ENCODE measurements at places on chromosomes 2 and 18.

DNA sequence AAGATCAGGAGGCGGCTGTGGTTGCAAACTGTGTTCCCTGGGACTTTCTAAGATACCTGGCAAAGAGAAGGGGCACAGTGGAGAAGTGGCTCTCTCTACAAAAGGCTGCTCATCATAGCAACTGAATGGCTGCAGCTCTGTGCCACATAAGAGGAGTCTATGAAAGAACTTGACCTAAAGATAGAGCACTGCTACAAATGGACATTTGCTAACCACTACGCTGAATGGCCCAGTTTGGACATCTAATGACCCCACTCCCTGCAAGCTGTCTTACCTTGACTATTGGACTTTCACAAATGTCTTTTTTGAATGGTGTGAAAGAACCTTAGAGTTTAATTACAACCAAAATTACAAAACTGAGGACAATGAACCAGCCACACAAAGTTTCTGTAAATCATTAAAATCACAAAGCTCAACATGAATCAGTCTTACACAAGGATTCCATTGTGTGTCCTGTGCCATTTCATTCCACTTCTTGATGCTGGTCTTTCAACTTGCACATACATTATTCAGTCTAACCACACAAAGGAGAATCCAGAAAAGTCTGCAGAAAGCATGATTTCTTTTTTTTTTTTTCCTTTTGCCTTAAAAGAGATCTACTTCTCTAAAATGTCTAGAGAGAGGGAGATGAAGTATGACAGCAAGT lies 154.0 kb downstream of the LAMA1 start:
- DNase-seq = no peak

- DNase-seq = no peak
These were observed 24.9 kb downstream of the HADHB start for GRCh38 chr2:26269571-26270158.

- DNase-seq = no peak
These were observed 47.1 kb upstream of the MCFD2 start for GRCh38 chr2:46962751-46963150.

DNA sequence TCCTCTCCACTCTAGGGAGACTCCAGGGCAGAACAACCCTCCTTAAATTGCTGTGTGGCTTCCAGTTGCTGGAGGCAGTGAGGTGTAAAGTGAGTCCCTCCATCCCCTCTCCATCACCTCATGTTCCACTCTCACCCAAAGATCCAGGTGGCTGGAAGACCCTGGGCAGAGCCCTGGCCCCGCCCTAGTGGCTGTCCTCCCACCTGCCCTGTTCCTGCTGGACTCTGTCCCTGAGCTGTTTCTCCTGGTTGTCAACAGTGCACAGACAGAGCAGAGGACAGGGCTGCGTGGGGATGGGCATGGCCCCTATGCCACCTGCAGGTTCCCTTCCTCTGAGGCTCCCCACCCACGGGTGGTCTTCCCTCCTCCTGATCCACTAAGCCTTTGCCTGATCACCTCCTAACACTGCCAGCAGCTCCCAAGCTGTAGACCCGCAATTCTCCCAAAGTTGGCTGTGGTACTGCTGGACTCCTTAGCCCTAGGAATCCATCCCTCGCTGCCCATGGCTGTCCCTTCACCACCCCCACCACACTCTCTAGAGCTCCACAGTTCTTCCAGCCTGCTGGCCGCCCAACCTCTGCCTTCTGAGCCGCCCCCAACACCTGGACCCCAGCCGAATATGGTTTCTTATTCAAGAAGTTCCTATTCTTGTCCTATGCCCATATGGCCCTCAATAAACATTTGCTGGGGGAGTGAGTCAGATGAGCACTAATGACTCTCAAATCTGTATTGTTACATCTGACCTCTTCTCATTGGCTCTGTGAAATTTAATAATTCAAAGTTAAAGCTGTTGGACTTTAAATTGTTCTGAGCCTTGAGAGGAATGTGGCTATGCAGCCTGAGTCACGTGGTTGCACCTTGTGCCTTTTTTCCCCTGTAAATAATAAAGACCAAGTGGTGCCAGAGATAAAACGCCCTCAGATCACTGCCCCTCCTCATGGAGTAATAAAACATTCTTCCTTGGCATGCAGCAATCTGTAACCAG lies 260.0 kb upstream of the HS6ST1 start:
- DNase-seq = no peak

DNA sequence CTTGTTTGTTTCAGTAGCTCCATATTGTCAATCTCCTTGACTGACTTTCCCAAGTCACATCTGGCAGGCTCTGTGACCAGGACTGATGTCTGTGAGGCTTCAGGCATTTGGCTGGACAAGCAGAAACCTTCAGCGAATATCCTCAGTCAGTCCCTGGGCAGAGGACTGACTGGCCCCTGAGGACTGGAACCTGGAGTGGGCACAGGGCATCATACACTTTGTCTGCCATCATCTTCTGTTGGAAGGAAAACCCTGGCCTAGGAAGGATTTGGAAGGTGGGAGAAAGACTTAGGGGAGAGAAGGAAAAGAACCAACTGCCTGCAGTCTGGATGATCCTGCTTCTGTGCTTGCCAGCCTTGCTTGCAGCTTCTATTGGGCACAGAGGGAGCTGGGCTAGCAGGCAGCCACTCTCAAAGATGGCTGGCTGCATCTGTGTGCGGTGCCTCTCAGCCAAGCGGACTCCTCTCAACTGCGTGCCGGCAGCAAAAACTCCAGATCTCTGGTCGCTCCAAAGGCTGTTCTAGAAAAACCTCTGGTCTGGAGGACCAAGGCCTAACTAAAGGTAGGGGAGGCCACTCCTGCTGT lies 126.8 kb downstream of the MARCHF4 start:
- DNase-seq = no peak

GRCh38 chr2:177393203-177393755 lies 706 bp downstream of the AGPS start:
- no peak for DNase-seq

DNA sequence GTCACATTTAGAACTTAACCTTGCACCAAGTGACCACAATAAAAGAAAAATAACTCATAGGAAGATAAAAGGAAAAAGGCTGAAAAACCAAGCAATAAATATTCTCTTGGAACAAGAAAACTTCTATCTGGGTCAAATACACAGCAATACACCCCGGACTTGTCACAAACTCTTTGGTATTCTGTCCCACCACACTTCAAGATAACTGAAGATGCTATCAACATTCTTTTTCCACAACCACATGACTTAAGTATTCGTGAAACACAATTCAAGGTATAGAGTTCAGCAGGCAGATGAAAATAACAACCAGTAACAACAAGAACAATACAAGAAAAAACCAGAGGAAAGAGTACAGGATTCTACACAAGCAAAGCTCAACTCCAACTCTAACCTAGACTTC lies 18.0 kb downstream of the MBD2 start:
- no peak for DNase-seq

GRCh38 chr2:71720283-71720560 lies 266.9 kb downstream of the DYSF start:
- DNase-seq = no peak

- DNase-seq = no peak
These were observed 16.1 kb upstream of the ACVR1C start for GRCh38 chr2:157644776-157645175.

DNA sequence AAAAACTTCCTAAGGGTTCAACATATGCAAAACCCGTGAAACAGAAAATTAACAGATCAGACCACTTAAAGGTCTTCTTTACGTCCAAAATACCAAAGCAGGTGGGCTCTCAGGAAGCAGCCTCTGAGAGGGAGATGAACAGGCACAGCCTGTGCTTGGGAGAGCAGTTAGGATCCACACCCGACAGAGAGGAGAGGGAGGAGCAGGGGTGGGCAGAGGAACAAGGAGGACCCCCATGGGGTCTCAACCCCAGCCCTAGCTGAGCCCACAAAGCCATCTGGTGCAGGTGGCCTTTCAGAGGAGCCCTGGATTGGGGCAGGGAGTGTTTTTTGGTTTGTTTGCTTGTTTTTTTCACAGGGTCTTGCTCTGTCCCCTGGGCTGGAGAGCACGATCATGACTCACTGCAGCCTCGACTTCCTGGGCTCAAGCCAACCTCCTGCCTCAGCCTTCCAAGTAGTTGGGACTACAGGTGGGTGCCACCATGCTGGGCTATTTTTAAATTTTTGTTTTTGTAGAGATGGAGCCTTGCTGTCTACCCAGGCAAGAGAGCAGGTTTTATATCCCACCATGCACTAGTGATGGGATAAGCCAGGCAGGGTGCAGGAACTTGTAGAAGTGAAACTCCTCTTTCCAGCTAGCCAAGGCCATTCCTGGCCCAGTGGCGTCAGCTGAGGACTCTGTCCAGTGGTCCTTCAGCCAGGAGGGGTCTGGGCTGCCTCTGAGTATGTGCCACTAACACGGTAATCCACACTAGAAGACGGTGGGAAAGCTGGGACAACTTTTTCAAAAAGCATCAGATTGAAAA lies 154.1 kb upstream of the HDAC4 start:
- no peak for DNase-seq

DNA sequence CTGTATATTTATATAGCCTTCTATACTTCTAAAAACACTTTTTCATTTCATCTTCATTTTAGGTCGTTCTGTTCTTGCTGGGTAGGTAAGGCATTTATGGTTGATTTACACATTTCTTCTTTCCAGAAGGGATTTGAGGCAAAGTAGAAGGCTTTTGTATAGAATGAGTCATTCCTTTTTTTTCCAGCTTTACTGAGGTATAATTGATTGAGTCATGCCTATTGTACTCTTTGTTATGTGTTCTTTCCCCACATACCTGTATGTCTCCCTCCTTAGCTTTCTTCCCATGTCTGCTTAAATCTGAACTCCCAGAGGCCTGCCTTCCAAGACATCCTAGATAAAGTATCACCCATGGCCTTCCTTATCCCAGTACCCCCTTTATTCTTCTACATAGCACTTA lies 4.8 kb upstream of the CDC42EP3 start:
- DNase-seq = no peak

- no peak for DNase-seq
These were observed 45.3 kb downstream of the KIF3C start for GRCh38 chr2:25936889-25937545.

GRCh38 chr2:30217644-30218337 lies 13.5 kb upstream of the LBH start:
- no peak for DNase-seq

DNA sequence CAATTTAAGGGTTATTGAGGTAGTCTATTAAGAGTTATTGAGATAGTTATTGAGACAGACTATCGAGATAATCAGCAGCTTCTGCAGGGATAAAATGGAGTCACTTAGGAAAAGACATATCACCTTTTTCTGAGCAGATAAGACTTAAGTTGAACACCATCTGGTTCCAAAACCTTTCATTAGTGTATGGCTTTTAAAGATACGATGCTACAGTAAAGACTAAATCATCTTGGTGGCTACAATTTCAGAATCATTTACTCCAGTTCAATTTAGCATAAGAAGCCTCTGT lies 68.6 kb upstream of the DNAJC10 start:
- DNase-seq = no peak

DNA sequence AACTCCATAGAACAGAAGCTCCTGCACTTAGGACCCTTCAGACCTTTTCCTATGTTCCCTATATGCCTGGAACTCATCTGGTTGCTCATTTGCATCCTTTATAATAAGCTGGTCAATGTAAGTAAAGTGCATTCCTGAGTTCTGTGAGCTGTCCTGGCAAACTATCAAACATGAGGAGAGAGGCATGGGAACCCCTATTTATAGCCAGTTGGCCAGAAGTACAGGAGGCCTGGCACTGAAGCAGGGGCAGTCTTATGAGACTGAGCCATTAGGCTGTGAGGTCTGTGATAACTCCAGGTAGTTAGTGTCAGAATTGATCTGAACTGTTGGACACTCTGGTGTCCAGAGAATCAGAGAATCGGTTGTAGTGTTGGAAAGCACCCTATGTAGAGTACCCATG lies 88.4 kb downstream of the EHD3 start:
- DNase-seq = no peak

DNA sequence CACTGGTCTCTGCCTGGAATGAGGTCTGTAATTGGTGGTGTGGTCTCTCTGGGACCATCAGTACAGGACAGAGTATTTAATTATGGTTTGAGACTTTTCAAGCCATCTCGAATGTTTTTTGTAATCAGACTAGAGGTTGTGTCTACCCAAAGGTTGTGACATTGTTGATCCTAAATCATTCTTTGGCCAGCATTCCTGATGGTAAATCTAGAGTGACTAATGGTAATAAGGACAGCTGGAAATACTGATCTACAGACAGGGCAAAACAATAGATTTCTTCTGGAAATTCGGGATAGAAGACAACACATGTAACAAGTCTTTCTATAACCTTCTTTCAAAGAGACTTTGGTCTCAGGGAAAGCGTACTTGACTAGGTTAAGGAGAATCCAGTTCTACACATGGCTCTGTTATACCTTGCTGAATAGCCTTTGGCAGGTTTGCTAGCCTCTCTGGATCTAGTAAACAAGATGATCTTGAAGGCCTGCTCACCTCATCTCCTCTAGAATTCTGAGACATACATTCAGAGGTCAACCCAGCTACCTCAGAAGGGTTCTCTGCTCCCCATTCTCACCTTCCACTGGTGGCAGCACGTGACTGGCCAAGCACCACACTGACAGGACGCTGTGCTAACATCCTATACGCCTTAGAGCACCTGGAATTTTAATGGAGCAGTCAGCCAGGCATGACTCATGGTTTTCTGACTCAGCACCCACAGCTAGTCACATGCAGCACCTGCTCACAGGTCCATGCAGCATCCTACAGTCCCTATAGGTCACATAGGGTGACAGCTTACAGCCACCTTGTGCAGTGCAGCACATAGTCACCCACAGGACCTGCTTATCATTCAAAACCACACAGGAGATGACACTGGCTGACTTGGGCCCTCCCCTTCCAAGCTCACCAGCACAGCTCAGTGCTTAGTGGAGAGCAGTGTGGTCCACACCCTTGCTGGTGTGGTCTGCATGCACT lies 12.2 kb downstream of the PLB1 start:
- DNase-seq = no peak

DNA sequence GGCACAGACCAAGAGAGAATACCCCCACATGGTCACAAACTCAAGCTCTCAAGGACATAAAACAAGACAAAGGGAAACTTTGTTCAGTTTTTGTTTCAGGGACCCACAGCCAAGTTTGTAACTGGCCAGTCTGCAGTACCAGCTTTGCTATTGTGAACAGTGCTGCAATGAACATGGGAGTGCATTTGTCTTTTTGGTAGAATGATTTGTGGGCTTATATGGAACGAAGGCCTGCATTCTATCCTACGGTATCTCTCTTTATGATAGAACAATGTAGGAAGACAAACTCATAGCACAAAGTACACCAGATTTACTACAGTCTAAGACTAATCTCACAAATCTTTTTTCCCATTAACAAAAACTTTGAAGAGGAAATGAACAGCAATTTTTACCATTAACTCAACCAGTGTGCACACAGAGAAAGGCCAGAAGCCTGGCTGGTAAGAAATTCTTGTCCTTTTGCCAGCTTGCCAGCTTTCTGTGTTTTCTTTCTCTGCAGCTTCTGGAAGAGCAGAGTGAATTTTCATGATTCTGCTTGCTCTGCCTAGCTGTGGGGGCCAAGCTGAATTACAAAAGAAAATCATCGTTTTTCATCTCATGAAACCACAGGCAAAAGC lies 37.1 kb upstream of the FEZ2 start:
- DNase-seq = no peak

DNA sequence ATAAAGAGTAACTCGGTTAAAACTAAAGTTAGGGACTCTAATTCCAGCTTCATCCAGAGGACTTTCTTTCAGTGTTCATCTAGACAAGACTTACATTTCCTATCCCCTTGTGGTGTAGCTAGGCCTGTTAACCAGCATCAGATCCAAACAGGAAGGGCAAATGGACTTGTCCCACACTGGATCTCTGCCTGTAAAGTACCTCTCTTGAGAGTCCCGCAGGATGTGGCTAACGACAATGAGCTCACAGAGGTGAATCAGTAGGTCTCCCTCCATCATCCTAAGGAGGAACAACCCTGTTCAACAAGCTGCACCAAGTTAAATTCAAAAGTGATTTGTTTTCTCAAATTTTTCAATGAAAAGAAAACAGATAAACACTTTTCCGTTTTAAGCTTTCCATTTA lies 412.3 kb upstream of the RGPD4 start:
- no peak for DNase-seq

All from GM04504 (cell line).